ENCODE measurements at places on chromosomes 4 and X.

- DNase-seq: no peak
These were observed 251.7 kb upstream of the GNPDA2 start for GRCh38 chr4:44978020-44978419.

GRCh38 chr4:10639664-10640063 is 44.9 kb downstream of the CLNK start:
- DNase-seq: no peak

DNA sequence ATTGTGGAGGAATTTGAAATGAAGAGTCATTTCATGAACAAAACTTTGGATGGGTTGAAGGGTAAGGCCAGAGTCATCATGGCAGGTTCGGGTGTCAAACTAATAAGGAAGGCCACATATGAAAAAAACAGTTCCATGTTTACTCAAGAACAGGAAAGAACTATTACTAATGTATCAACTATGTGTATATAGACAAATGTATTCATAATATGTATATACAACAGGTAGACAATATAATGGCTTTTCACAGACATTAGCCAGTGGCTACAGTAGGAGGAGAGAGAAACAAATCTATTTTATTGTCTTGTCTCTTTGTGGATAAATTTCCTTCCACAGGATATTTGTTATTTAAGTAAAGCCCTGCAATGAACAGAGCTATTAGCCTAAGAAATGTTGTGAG is 101.1 kb downstream of the CBLL2 start:
- no peak for DNase-seq

DNA sequence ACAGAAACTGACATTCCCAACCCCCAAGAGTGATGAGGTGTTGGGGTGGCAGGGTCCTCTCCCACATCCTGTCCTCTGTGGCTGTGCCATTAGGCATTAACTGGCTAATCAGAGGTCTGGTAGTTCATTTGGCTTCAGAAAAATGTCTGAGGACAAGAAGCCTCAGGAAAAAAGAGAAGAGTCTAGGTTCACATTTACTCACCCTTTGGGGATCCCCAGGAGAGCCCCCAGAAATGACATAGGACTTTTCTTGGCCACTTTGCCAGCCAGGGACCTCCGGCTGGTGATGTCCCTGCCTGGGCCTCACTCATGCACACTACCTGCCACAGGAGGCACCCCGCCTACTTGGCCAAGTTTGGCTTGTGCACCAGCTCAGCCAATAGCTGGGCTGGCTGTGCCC is 173.0 kb downstream of the RBM46 start:
- DNase-seq: no peak

GRCh38 chr4:59180161-59180560 is 2020.0 kb upstream of the ADGRL3 start:
- no peak for DNase-seq

- no peak for DNase-seq
These were observed 60.4 kb downstream of the AGA start for GRCh38 chr4:177381762-177382310.

- DNase-seq: no peak
These were observed 29.0 kb downstream of the ACOX3 start for GRCh38 chr4:8411351-8412180.

- no peak for DNase-seq
These were observed 87.3 kb upstream of the ESX1 start for GRCh38 chrX:104342065-104342464.

DNA sequence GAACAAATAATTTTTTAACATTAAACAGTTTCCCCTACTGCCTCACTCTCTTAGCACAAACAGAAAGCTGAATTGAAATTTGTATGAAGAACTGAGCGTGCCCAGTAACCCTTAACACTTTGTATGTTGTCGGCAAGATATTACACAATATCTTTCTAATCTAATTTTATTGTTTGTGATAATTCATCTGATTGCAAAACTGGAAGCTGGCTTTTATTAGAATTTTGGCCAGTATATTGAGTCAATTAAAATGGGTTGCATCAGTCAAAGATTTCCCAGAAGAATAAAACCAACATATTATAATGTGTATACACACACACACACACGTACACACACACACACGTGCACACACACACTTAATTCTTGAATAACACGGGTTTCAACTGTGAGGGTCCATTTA is 2332.1 kb downstream of the PCDH7 start:
- no peak for DNase-seq

DNA sequence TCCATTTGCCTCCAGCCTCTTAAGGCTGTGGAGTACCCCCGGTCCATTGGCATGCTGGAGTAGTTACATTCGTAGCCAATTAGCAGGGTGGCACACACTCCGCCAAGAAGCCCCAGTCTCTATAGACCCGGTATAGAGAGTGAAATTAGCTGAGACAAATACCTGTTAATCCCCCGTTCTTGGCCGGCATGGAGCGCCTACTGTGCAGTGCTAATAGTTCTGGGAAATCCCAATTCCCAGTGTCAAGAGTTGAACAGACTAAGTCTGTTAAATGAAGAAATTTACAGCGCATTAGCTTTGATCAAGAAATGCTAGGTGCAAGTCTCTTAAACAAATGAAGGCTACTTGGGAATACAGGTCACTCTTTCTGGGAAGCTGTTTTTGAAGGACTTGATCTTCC is 127.8 kb upstream of the ARX start:
- no peak for DNase-seq

DNA sequence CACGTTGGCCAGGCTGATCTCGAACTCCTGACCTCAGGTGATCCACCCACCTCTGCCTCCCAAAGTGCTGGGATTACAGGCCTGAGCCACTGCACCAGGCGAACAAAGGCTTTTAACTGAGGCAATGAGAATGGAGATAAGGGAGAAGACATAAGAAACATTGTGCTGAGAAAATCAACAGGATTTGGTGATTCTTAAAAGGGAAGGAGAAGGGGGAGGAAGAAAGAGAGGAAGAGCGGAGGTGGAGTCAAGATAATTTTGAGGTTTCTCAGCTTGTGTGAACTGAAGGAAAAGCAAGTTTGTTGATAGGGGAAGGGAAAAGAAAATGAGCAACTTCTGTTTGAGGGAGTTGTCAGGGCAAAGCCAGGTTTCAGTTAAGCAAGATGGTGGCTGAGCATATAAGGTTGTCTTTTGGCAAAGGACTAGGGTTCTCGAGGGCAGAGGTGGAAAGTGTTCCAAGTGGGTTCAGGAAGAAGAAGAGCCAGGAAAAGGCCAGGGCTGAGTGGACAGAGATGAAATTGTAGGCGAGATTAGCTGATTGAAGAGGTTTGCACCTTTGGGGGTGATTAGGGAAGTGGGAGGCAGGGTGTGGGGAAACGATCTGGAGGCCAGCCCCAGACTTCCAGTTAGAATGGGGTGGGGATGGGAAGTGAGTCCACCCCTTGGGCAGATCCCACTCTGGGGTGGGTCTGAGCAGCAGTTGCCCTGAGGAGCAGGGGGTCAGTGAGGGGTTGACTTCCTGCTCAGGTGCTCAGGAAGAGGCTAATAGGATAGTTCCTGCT is 7.8 kb downstream of the DOCK11 start:
- DNase-seq: no peak

- no peak for DNase-seq
These were observed 29.9 kb downstream of the RNF175 start for GRCh38 chr4:153729895-153730294.

DNA sequence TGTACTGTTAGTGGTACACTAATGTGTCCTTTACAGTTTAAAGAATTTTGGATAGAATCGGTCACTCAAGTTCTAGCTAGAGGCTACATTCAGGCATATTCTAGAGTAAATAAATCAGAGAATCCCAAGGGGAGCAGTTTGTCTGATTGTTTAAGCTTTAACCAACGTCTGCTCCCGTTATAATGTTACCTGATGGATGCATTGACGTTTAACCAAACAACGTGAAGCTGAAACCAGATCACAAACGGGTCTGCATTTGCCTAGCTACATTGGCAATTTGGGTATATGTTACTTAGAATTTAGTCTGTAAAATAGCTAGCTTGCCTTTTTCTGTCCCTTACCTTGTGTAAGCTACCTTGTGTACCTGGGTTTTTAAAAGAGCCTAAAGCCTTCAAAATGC is 1.6 kb downstream of the PI4K2B start:
- no peak for DNase-seq

DNA sequence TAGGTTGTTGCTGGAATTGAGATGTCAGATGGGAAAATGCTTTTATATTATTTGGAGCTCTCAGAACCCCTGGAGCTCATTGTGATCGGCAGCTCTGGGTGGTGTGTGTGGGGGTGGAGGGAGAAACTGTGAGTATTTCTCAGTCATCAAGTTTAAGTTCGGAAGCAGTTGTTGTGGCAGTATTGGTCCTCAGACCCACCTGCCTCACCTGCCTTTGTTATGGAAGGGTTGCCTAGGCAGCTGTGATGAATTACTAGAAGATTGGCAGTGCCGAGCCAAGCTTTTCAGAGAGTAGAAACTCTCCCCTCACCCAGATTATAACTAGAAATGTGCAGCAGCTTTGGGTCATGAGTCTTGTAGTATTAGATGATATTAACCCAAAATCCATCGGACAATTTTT is 9.5 kb downstream of the IGSF1 start:
- no peak for DNase-seq

DNA sequence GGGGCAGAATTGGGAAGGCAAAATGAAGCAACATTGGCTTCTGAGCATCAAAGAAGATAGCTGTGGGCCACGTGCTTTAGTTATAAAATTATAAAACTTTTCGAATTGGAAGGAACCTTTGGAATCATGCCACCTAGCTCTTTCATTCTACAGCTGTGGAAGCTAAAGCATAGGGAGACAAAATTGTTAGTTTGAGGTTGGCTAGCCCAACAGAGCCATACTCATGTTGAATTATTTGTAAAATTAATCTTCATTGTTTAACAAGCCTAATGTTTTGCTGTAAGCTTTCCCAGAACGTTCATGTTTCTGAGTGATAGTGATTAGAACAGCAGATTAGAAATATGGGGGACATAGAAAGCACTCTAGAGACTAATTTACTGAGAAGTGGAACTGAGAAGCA is 35.9 kb downstream of the HHIP start:
- no peak for DNase-seq

DNA sequence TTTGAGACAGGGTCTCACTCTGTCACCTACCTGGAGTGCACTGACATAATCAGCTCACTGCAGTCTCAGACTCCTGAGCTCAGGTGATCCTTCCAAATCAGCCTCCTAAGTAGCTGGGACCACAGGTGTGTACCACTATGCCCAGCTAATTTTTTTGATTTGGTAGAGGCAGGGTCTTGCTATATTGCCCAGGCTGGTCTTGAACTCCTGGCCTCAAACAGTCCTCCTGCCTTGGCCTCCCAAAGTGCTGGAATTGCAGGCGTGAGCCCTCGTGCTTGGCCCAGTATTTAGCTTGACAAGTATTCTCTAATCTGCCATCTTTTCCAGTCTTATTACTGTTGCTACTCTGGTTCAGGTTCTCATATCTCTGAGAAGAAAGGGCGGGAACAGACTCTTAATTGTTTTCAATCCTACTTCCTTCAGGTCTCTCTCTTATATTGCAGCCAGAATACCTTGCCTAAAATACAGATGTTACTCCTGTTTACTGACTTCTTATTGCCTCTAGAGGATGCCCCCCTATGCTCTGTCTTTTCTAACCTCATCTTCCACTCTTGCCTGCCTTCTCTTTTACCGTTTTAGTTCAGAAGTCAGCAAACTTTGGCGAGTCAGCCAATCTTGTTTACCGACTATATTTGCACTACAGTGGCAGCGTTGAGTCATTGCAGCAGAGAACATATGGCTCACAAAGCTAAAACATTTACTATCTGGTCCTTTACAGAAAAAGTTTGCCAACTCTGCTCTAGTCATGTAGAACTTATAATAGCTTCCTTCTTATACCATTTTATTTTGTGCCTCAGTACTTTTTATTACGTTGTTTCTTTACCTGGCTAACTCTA is 19.0 kb downstream of the MRPL1 start:
- DNase-seq: peak; percentile 17

DNA sequence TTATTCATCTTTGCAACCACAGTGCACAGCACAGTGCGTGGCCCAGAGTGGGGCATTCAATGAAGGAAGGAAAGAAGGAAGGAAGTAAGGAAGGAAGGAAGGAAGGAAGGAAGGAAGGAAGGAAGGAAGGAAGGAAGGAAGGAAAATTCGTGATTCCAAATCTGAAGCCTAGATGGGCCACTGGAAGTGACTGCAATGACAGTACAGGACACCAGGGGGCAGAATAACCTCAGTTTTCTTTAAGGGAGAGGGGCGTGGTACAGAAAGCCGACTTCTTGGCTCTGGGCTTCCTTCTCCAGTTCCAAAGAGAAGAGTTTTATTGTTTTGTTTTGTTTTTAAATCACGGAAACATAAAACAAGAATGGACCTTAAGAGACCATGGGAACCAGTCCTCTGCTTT is 47.8 kb downstream of the APLN start:
- peak; percentile 59 for DNase-seq

DNA sequence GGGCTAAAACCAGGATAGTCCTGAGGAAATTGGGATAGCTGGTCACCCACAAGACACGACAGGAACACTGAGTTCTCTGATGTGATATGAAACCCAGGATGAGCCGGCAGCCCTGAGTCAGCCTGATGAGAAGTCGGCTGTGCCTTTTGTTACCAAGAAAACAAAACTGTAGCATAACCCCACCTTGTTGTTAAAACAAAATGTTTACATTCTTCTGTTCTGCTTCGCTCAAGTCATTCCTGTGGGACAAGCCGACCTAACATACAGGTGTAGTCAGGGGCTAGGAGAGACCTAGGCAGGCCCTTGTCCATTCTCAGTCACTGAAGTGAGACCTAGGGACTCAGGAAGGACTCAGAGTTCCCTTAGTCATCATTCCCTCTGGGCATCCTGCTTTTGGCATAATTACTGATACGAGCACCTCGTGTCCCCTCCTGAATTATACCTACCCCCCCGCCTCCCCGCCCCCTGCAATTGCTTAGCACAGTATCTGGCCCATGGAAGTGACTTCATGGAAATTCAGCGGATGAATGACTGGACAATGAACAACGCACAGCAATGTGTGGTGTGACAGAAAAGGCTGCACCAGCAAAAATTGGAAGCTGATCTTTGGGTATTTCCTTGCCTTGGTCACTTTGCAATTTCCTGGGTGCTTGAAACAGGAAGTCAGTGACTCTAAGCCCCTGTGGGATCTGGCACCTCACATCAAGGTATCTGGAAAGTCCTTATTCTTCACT is 31.9 kb upstream of the TLR2 start:
- DNase-seq: peak; percentile 89

- DNase-seq: no peak
These were observed 1.8 kb downstream of the FTHL17 start for GRCh38 chrX:31070057-31070468.

- peak; percentile 55 for DNase-seq
These were observed 139.4 kb upstream of the SCML1 start for GRCh38 chrX:17597836-17598439.

GRCh38 chrX:69562904-69563578 is 52.9 kb upstream of the EDA start:
- no peak for DNase-seq

GRCh38 chrX:40573763-40574162 is 7.0 kb upstream of the ATP6AP2 start:
- DNase-seq: peak; percentile 24

DNA sequence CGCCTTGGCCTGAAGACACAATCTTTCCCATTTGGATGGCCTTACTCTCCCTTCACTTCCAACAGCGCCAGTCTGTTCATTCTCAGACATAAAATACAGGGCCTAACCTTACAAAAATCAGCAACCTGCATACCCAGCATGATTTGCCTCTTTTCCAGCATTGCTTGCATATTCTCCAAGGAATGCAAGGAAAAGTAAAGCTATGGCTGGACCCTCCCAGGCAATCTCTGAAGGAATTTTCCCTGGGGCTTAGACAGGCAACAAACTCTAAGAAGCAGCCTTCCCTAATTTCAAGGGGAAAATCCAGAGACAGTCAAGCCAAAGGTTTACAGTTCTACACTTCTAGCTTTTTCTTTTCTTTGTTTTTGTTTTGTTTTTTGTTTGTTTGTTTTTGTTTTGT is 3.6 kb downstream of the DCTD start:
- DNase-seq: no peak

- no peak for DNase-seq
These were observed 603.7 kb downstream of the GRXCR1 start for GRCh38 chr4:43496188-43496587.
